Trophoblast cell (in vitro differentiated cells and primary cell): ENCODE measurements at places on chromosomes 3 and 15.

GRCh38 chr3:39065197-39065596, 13.4 kb downstream of the WDR48 start:
- no peak overlapping the region for H3K4me3 ChIP-seq
- no peaks in the 10 kb centered on the region for H3K4me1 ChIP-seq
- H3K27me3 ChIP-seq: no peaks in the 10 kb centered on the region
- no peak for DNase-seq
- peaks cover 3% of the 10 kb centered on the region for H3K36me3 ChIP-seq

- H3K4me1 ChIP-seq: no peaks in the 10 kb centered on the region
- H3K27me3 ChIP-seq: no peaks in the 10 kb centered on the region
- DNase-seq: no peak
- H3K36me3 ChIP-seq: no peaks in the 10 kb centered on the region
- no peak overlapping the region for H3K4me3 ChIP-seq
- H3K27ac ChIP-seq: no peak overlapping the region
Measured at GRCh38 chr3:146555311-146555710, 10.9 kb upstream of the PLSCR1 start.

DNA sequence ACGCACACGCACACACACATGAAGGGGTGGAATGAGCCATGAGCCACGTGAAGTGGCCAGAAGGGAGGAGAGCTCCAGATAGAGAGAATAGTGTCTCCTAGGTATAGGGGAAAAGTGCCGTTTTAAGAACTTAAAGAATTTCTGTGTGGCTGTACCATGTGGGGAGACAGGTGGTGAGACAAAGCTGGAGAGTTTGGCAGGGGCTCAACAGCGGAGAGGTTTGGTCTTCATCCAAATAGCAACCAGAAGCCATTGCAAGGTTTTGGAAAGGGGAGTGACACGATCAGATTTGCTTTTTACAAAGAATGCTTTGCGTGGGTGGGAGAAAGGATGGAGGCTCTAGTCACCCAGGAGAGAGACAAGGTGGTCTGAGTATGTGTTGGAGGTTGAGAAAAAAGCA, 146.0 kb downstream of the IL20RB start:
- no peaks in the 10 kb centered on the region for H3K36me3 ChIP-seq
- no peak for DNase-seq
- H3K4me3 ChIP-seq: no peak overlapping the region
- H3K27ac ChIP-seq: no peak overlapping the region
- H3K4me1 ChIP-seq: no peaks in the 10 kb centered on the region

GRCh38 chr15:94033683-94034020, 197.7 kb upstream of the MCTP2 start:
- no peak for DNase-seq
- no peaks in the 10 kb centered on the region for H3K4me1 ChIP-seq
- H3K27ac ChIP-seq: no peak overlapping the region
- H3K4me3 ChIP-seq: peak overlapping the region; percentile 11

- no peak for DNase-seq
- no peaks in the 10 kb centered on the region for H3K36me3 ChIP-seq
- H3K4me1 ChIP-seq: peaks cover 3% of the 10 kb centered on the region
- no peaks in the 10 kb centered on the region for H3K27me3 ChIP-seq
Measured at GRCh38 chr15:65305150-65305758, 777 bp downstream of the RNU5B-1 start.

- H3K4me3 ChIP-seq: no peak overlapping the region
- H3K36me3 ChIP-seq: no peaks in the 10 kb centered on the region
- H3K27me3 ChIP-seq: no peaks in the 10 kb centered on the region
- no peaks in the 10 kb centered on the region for H3K4me1 ChIP-seq
Measured at GRCh38 chr3:40192628-40193027, 116.9 kb upstream of the EIF1B start.

GRCh38 chr15:88447206-88447605, 20.0 kb downstream of the MRPL46 start:
- no peaks in the 10 kb centered on the region for H3K27me3 ChIP-seq
- no peak overlapping the region for H3K4me3 ChIP-seq
- no peaks in the 10 kb centered on the region for H3K36me3 ChIP-seq
- DNase-seq: no peak
- H3K4me1 ChIP-seq: no peaks in the 10 kb centered on the region

DNA sequence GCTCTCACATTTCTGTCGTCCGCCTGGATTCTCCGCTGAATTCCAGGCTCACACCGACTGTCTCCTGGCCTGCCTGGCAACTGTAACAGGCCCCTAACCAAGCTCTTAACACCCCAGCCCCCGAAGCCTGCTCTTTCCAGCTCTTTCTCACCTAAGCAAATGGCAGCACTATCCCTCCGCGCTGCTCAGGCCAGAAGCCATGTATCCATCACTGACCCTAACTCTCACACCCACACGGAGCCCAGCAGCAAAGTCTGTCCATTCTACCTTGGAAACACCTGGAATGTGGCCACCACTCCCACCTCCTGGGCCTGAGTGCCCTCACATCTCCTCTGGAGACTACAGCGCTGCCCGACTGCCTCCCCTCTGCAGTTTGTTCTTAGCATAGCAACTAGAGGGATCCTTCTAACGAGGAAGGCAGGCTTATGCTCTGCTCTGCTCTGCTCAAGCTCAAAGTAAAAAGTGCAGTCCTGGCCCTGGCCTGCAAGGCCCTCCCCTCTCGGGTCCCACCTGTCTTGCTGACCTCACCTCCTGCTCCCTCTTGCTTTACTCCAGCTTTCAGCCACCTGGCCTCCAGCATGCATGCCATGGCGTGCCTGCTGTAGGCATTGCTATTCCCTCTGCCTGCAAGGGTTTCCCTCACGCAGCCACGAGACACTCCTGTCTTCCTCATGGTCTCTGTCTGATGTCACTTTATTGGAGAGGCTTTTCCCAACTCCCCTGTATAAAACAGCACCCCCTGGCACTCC, 27.2 kb downstream of the FEM1B start:
- no peak overlapping the region for H3K4me3 ChIP-seq
- no peak overlapping the region for H3K27ac ChIP-seq
- DNase-seq: no peak
- H3K4me1 ChIP-seq: peaks cover 7% of the 10 kb centered on the region

DNA sequence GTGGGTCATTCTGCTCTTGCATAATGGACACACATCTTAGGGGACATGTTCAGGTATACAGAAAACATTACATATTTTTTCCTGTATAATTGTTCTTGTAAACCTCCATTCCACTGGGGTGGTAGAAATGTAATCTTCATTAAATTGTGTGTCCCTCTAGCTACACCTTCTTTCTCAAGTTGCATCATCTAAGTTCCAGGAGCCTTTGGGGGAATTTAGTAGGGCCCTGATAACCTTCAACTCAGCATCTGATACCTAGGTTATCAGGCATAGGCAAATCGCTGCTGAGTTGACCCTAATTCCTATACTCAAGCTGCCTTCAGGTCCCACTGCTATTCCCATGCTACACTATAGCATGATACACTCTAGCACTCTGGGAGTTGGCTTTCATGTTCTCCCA, 19.1 kb upstream of the CLASP2 start:
- no peaks in the 10 kb centered on the region for H3K36me3 ChIP-seq
- H3K27me3 ChIP-seq: no peaks in the 10 kb centered on the region
- H3K27ac ChIP-seq: no peak overlapping the region
- DNase-seq: no peak
- H3K4me3 ChIP-seq: no peak overlapping the region
- H3K4me1 ChIP-seq: no peaks in the 10 kb centered on the region

GRCh38 chr15:90603893-90604292, 74.2 kb downstream of the CRTC3 start:
- no peak for DNase-seq
- peaks cover 16% of the 10 kb centered on the region for H3K36me3 ChIP-seq
- no peaks in the 10 kb centered on the region for H3K27me3 ChIP-seq
- no peak overlapping the region for H3K27ac ChIP-seq
- H3K4me1 ChIP-seq: no peaks in the 10 kb centered on the region

GRCh38 chr3:25107918-25108617, 320.0 kb upstream of the RARB start:
- DNase-seq: peak; percentile 61
- H3K27ac ChIP-seq: no peak overlapping the region
- H3K4me3 ChIP-seq: no peak overlapping the region
- H3K4me1 ChIP-seq: no peaks in the 10 kb centered on the region
- no peaks in the 10 kb centered on the region for H3K36me3 ChIP-seq

DNA sequence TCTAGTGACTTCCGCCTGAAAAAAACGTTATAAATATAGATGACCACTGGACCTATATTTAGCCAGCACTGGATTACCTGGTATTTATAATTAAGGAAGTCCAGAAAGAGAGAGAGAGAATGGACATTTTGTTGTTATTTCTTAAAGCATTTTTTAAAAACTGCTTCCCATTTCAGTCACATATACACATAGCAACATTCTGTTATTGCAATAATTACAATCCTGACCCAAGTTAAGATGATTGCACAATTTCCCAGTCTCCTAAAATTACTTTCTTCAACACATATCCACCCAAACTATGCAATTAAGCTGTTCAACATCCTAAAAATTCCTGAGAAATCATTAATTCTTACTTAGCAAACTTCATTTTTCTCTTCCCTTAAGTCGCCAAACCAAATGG, 37.7 kb downstream of the PCSK6 start:
- H3K36me3 ChIP-seq: no peaks in the 10 kb centered on the region
- no peak overlapping the region for H3K27ac ChIP-seq
- peak; percentile 75 for DNase-seq
- H3K4me1 ChIP-seq: peaks cover 2% of the 10 kb centered on the region
- no peaks in the 10 kb centered on the region for H3K27me3 ChIP-seq
- H3K4me3 ChIP-seq: no peak overlapping the region

GRCh38 chr3:72446218-72447058, 401.8 kb downstream of the SHQ1 start:
- H3K27me3 ChIP-seq: no peaks in the 10 kb centered on the region
- H3K36me3 ChIP-seq: no peaks in the 10 kb centered on the region
- peaks cover 3% of the 10 kb centered on the region for H3K4me1 ChIP-seq
- peak; percentile 57 for DNase-seq

DNA sequence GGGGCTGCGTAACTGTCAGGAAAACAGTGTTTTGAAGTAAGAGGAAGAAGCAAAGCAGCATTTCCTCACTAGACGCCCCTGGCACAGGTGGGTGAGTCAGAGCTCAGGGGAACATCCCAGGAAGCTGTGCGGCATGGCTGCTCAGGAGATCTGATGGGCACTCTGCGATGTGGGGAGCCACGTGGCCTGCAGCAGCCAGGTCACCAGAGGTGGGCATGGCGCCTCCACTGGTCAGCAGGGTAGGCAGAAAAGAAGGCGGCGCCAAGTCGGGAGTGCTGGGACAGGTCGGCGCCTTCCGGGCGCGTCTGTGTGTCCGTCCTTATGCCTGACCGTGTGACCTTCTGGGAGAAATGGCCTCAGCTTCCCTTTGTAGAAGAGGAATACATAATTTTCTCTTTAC, 249.9 kb upstream of the ST8SIA2 start:
- no peak for DNase-seq
- peaks cover 11% of the 10 kb centered on the region for H3K4me1 ChIP-seq
- H3K36me3 ChIP-seq: no peaks in the 10 kb centered on the region
- no peaks in the 10 kb centered on the region for H3K27me3 ChIP-seq
- H3K4me3 ChIP-seq: no peak overlapping the region
- H3K27ac ChIP-seq: no peak overlapping the region

GRCh38 chr3:110243081-110243480, 828.5 kb upstream of the NECTIN3 start:
- no peaks in the 10 kb centered on the region for H3K27me3 ChIP-seq
- H3K27ac ChIP-seq: no peak overlapping the region
- DNase-seq: no peak
- no peak overlapping the region for H3K4me3 ChIP-seq
- H3K36me3 ChIP-seq: no peaks in the 10 kb centered on the region
- no peaks in the 10 kb centered on the region for H3K4me1 ChIP-seq

DNA sequence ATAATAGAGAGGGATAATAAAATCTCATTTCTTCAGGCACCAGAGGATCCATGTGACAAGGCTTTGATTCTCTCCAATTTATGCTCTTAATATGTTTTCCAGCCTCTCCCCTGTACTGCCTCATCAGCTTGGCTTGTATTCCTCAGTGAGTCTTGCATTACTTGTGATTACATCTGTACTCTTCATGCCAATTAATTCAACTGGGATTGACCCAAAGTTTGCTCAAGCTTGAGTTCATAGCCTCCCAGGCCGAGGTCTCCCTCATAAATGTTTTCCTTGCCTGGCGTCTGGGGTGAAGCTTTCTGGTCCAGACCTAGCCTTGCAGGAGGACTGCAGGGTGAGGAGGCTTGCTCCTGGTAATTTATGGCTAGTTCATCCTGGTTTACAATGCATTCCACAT, 146.9 kb downstream of the CHST2 start:
- DNase-seq: no peak
- H3K4me3 ChIP-seq: no peak overlapping the region
- H3K4me1 ChIP-seq: no peaks in the 10 kb centered on the region
- H3K27me3 ChIP-seq: no peaks in the 10 kb centered on the region

DNA sequence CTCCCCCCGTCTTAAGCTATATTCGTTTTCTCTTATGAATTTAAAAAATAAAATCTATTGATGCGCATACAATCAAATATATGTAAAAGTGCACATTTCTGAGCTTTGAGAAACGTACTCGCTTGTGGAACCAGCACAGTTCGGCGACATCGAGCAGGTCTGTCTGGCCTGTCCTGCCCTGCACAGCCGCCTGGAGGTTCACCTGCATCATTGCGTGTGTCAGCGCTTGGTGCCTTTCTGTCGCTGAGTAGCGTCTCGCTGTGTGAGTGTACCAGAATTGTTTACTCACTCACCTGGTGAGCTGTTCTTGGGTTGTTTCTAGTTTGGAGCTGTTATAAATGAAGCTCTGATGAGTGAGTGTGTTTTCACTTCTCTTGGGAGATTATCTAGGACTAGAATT, 104.0 kb downstream of the VGLL4 start:
- DNase-seq: peak; percentile 54
- H3K27me3 ChIP-seq: no peaks in the 10 kb centered on the region
- no peaks in the 10 kb centered on the region for H3K36me3 ChIP-seq
- H3K4me1 ChIP-seq: peaks cover 9% of the 10 kb centered on the region
- H3K4me3 ChIP-seq: no peak overlapping the region

- H3K27ac ChIP-seq: no peak overlapping the region
- no peaks in the 10 kb centered on the region for H3K4me1 ChIP-seq
- H3K36me3 ChIP-seq: no peaks in the 10 kb centered on the region
- DNase-seq: no peak
Measured at GRCh38 chr3:2735392-2735894, 374.7 kb downstream of the IL5RA start.

- DNase-seq: no peak
- no peaks in the 10 kb centered on the region for H3K36me3 ChIP-seq
- no peaks in the 10 kb centered on the region for H3K27me3 ChIP-seq
- H3K4me1 ChIP-seq: no peaks in the 10 kb centered on the region
Measured at GRCh38 chr15:54387799-54388198, 409.6 kb downstream of the UNC13C start.

DNA sequence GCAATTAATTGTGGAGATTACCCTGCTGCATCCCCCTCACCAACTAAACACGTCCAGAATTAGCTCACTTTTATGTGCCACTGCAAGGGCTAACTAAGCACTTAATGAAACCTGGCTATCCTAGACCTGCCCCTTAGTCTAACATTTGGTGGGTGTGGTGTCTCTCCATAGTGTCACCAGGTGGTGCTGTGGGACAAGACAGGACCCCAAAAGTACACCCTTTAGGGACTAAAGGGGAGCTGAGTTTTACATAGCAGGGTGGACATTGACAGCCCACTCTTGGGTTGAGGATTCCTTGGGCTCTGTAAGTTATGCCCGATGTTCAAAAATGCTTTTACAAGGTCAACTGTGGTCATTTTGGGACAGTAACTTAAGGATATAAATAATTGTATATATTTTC, 5.7 kb downstream of the DUT start:
- H3K4me1 ChIP-seq: peaks cover 2% of the 10 kb centered on the region
- peaks cover 1% of the 10 kb centered on the region for H3K36me3 ChIP-seq
- no peaks in the 10 kb centered on the region for H3K27me3 ChIP-seq
- DNase-seq: no peak
